HAP-1 (cell line): ENCODE measurements at places on chromosomes 5 and 9.

DNA sequence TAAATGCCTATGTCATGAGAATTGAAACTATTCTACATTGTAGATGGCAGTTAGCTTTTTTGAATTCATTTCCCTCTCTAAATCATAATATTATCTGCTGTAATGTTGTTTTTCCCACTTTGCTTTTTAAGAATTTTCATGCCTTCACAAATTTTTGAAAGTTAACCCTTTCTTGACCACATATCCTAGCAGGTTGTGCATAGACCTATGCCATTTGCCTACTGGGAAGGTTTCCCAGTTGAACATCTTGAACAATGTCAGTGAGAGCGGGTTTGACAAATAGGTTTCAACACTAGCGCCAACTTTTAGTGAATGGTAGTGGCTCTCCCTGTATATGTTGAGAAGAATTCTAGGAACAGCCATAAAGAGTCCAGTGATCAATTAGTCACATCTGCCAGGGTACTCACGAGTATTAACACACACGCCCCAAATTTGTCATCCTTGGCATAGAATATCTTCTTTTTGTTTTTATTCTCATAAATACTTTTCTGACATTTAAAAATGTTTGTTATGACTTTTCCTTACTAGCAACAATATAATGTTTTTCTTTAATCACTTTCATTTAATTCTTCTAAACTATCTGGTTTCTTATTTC is 307.6 kb downstream of the PJA2 start:
- DNase-seq, result no peak

GRCh38 chr5:154087260-154087659 is 48.5 kb downstream of the MFAP3 start:
- peak; percentile 73 for DNase-seq

- DNase-seq, result no peak
Observed at GRCh38 chr5:133428072-133428660, 184.2 kb downstream of the FSTL4 start.

DNA sequence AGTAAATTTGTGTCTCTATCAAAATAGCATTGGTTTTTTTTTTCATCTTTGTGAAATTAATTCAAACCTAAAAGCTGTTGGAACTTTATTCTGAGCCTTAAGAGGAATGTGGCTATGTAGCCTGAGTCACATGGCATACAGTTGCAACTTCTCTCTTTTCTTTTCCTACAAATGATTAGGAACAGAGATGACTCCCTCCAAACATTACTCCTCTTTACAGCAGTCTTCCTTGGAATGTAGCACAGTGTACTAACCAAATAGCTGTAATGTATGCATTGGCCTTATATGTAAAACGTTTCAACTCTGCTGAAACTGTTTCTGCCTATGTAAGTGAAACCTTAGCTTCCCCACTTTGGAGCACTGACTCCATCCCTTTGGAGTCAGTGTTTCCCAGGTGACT is 100.9 kb upstream of the MAP1B start:
- DNase-seq, result no peak

GRCh38 chr9:107368696-107369095 is 85.6 kb downstream of the RAD23B start:
- DNase-seq, result no peak

- DNase-seq, result no peak
Observed at GRCh38 chr5:82512025-82512424, 233.9 kb upstream of the RPS23 start.

GRCh38 chr9:76366275-76366674 is 28.0 kb downstream of the RFK start:
- no peak for DNase-seq

DNA sequence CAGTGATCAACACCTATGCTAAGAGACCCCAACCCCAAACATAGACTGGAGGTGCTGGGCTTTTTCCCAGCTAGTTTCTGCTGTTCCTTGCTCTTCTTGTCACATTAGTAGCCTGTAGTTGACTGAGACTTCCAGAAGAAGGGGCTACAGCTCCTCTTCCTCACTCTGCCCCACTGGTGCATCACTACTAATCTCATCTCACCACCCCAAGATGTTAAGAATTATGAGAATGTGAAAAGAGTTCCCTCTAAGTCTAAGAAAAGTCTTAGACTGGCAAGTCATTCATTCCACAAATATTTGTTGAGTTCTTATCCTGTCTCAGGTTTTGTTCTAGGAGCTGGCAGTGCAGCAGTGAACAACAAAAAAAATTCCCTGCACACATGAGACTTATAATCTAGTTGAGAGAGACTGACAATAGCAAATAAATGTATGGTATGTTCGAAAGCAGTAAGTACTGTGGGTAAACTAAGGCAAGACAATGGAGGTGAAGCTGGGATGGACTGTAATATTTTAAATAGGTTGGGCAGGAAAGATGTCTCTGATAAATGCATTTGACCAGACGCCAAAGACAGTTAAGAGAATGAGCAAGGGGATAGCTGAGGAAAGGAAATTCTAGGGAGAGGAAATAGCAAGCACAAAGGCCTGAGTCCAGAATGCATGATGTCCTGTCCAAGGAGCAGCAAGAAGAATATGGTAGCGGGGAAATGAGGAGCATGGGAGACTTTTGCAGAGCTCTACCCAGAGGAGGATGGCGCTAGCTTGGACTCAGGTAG is 92.3 kb downstream of the PTCD2 start:
- no peak for DNase-seq

DNA sequence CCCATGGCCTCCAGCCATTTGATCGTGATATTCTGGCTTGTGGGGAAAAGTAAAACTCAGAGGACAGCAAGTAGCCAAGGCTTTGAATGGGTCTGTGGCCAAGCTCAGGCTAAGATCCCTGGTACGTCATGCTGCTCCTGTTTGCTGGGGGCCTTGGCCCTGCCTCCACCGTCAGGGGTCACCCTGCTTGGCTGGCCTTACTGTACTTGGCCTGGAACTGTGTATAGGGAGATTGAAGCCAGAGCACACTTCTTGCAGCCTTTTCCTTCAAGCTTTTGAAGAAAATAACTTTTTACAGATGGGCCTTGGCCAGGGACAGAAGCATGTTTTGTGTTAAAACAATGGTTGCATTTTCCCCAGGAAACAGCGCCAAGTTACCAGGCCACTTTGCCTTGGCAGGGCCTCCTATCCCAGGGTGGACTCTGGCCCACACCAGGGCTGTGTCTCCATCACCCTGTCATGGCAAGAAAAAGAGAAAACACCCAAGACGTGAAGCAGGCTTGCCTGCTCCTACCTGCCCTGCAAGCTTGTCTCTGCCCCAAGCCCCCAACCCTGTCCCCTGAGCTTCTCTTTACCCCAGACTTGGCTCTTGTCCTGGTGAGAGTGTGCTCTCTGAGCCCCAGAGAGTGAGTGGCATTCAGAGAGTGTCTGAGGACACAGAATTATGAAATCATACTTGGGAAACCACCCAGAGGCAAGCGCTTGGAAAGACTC is 286.9 kb downstream of the GADD45G start:
- DNase-seq, result no peak

DNA sequence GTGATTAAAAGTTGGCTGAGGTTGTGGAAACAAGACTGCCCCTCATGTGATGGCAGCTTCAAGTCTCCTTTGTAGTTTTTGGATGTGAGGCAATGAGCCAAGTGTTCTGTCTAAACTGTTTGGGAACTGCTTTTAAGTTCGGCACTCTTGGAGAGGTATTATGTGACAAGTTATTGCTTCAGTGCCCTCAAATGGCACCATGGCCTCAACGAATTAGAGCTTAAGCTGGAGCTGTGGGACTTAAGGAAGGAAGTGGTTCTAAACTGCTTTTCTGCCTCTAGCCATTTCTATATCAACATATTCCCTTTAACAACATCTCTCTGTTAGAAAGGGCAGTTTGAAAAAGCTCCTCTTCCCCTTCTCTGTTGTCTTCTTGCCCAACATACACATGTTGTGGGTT is 227.7 kb downstream of the RFK start:
- DNase-seq, result no peak

DNA sequence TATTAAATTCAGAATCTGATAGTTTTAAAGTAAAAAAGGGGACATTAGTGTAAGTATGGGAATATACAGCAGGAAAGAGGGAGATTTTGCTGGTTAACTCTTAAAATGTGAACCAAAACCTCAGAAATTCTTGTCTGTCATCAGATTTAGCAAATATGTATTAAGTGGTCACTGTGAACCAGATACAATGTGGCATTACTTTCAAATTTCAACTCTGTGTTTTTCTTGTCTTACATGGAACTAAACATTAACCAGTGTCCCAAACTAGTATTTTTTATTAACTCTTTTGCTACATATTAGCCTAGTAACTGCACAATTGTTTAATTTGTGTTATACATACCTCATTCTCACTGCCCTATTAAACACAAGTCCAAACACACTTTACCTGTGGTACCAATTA is 259.9 kb upstream of the RASA1 start:
- DNase-seq, result no peak

GRCh38 chr5:6773342-6774035 is 60.3 kb downstream of the TENT4A start:
- DNase-seq, result no peak

GRCh38 chr5:149408252-149409099 is 29.4 kb upstream of the IL17B start:
- no peak for DNase-seq

GRCh38 chr5:134581241-134581981 is 51.2 kb downstream of the SAR1B start:
- no peak for DNase-seq

GRCh38 chr5:116492016-116492623 is 82.5 kb downstream of the SEMA6A start:
- DNase-seq, result no peak
